Fibroblast of lung (primary cell): ENCODE measurements at places on chromosomes 4 and X. TPM values are rescaled to one million over a fixed set of nuclear protein-coding genes. Genes with fewer than 3 reads are reported as not detected.

The CDS1 gene
- 0.26 and 0.33 TPM in 2 replicates for total RNA-seq

The CSAG1 gene
- not detected in 2 replicates for total RNA-seq

The UGT2A1 gene
- not detected in 2 replicates for total RNA-seq

The GRIA3 gene
- 1.3 and 2.3 TPM in 2 replicates for total RNA-seq

The MAGEA4 gene
- total RNA-seq = not detected in 2 replicates

The C4orf51 gene
- total RNA-seq = not detected in 2 replicates

The GBA3 gene
- total RNA-seq = under 0.01 TPM in 1 of 2 replicates, not detected in the other

The PABPC4L gene
- total RNA-seq = 0.77 and 1.2 TPM in 2 replicates

The FRMPD4 gene
- total RNA-seq = 0.50 and 0.77 TPM in 2 replicates

The IGFBP7 gene
- total RNA-seq = 54.8 and 108 TPM in 2 replicates

The WDFY3 gene
- total RNA-seq = 64.5 and 88.8 TPM in 2 replicates

The TEC gene
- 1.5 and 5.3 TPM in 2 replicates for total RNA-seq

The CLNK gene
- total RNA-seq = not detected in 2 replicates

The ADH7 gene
- total RNA-seq = 0.17 TPM in 1 of 2 replicates, not detected in the other

The NRK gene
- 0.50 and 0.77 TPM in 2 replicates for total RNA-seq

The SLC38A5 gene
- 21.5 and 21.8 TPM in 2 replicates for total RNA-seq

The GUF1 gene
- 12.1 and 13.9 TPM in 2 replicates for total RNA-seq

The OTUD6A gene
- total RNA-seq = not detected in 2 replicates

The TLR1 gene
- total RNA-seq = 1.3 and 1.7 TPM in 2 replicates

The MAGEB1 gene
- not detected in 2 replicates for total RNA-seq

The STPG2 gene
- total RNA-seq = under 0.01 and 0.17 TPM in 2 replicates

- peak; percentile 61 for DNase-seq
Observed at GRCh38 chr4:57233386-57233785, 123.2 kb upstream of the IGFBP7 start.

DNA sequence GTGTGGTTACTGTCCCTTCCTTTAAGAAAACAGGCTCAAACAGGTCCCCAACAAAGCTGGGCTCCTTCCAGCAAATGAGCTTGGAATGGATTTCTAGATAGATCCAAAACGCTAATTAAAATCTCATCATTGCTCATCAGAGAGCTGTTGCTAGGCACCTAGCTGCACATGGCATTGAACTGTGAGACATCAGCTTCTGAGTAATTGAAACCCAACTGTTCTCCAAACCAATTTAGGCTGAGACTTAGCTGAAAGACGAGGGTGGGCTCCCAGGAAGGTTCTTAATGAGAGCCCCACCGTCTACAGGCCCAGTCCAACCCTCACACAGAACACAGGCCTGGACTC is 59.1 kb downstream of the FAM184B start:
- DNase-seq = no peak

GRCh38 chr4:73752424-73752823 is 12.1 kb downstream of the CXCL8 start:
- DNase-seq = peak; percentile 26

GRCh38 chr4:13601848-13602247 is 25.7 kb downstream of the BOD1L1 start:
- no peak for DNase-seq

GRCh38 chr4:88446124-88446523 is 10.8 kb upstream of the HERC5 start:
- DNase-seq = no peak

- peak; percentile 5 for DNase-seq
Observed at GRCh38 chr4:52015366-52015765, 4.8 kb downstream of the LRRC66 start.

- no peak for DNase-seq
Observed at GRCh38 chr4:165635951-165636350, 237.1 kb upstream of the TLL1 start.

DNA sequence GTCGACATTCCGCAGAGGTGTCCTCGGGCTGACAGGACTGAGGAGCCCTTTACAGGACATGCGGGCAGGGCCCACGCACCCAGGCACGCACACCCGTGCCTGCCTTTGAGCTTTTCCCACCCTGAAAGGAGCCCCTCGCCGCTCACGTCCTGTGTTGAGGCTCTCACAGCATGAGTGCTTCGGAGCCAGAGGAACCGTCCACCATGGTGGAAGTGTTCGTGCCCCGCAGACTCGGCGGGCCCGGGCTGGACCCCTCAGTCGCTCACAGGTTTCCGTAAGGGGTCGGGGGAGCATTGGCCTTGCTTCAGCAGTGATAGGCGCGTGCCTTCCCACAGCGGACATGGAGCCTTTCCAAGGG is 36.9 kb downstream of the PIGG start:
- no peak for DNase-seq

- no peak for DNase-seq
Observed at GRCh38 chr4:53986062-53986461, 78.3 kb downstream of the CHIC2 start.

DNA sequence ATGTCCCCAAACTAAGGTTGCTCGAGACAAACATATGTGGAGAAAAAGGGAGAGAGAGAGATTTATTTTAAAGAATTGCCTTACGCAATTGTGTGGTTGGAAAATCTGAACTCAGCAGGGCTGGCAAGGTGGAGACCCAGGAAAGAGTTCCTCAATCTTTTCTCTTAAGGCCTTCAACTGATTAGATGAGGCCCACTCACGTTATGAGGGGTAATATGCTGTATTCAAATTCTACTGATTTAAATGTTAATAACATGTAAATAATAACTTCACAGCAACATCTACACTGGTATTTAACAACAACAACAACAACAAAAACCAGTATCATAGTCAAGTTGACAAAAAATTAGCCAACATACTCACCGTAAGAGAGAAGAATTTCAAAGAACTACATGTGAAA is 14.6 kb downstream of the SERPINA7 start:
- no peak for DNase-seq

GRCh38 chrX:3268829-3269228 is 77.6 kb downstream of the MXRA5 start:
- peak; percentile 61 for DNase-seq

GRCh38 chr4:18318682-18319388 is 297.3 kb upstream of the LCORL start:
- peak; percentile 18 for DNase-seq

- no peak for DNase-seq
Observed at GRCh38 chr4:107890779-107891178, 40.6 kb upstream of the CYP2U1 start.

- DNase-seq = peak; percentile 13
Observed at GRCh38 chrX:71053217-71053621, 14.9 kb downstream of the SNX12 start.

GRCh38 chrX:153063315-153063714 is 7.0 kb downstream of the PNMA3 start:
- peak; percentile 3 for DNase-seq

- DNase-seq = no peak
Observed at GRCh38 chr4:20825505-20825904, 125.2 kb downstream of the PACRGL start.

DNA sequence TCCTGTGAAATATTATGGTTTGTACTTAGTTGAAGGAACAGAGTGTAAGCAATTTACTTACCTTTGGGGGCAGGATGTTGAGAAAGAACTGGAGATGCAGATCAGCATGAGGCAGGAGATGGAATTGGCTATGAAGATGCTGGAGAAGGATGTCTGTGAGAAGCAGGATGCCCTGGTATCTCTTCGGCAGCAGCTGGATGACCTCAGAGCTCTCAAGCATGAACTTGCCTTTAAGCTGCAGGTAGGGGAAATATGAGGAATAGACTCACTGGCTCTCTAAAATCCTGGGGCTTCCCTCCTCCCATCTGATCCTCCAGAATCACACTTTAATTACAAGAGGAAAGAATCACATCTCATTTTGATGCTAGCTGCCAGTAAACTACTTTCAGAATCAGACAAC is 51.0 kb downstream of the GRSF1 start:
- no peak for DNase-seq

DNA sequence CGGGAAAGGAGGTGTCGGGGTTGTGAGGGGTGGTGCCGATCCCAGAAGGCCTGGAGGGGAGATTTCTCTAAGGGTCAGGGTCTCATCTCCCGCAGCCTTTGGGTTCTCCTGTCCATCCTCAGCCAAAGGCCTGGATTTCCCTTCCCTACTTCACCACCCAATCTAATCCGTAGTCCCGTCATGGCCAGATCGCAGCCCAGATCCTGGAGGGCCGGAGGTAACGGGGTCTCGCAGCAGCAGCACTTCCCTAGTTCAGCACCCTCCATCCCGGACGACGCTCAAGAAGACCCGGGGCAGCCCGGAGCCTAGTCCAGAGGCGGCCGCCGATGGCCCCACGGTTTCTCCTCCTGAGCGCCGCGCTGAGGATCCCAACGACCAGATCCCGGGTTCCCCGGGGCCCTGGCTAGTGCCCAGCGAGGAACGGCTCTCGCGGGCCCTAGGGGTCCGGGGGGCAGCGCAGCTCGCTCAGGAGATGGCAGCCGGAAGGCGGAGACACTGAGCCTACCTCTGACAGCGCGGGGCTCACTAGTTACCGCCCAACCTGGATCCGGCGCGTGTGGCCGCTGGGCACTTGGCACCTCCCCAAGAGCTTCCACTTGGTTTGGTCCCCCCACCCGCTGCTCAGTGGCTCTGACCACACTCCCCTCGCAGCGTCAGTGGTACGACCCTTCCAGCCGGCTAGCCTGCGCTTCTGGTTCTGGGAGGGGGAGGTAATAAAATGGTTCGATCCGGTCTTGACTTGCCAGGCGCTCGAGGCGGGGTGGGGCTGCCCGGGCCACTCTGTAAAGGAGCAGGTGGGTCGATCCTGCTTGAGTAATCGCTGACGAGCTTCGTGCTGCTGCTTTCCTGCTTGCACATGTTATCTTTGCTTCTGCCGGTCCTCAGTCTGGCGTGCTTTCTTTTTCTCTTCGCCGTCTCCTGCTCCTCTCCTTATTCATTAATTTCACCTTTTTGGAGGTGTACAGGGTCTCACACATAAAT is 3.6 kb downstream of the MAGIX start:
- DNase-seq = peak; percentile 76

DNA sequence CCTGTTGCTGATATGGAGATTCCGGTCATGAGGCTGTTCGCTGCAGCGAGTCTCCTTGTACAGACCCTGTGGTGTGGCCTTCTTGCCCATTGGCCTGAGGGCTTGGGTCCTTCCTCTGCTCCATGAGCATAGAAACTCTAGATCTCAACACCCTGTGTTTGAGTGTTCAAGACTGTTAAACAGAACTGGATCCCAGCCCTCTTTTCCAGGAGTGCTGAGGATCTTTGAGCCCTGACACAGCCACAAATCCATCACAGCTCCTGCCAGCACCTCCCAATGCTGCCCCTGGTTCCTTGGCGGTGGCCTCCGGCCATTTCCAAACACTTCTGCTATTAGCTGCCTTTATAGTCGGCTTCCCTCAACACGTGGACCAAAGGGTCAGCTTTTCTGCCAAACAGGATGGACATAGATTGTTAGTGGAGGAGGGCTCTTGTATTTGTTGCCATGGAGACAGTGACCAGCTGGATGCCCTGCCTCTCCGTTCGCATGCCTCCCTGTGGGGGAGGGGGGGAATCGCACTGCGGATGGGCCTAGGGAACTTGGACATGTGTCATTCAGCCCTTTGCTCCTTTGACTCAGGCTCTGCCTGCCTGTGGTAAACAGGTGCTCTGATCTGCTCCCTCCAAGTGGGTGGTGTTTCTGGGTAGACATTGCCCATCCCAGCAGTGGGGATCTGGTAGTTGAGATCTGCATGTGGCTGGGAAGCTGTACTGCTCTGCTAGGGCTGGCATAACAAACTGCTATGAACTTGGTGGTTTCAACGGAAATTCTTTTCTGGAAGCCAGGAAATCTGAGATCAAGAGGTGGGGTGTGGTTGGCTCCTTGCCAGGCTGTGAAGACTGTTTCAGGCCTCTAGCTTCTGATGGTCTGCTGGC is 6.9 kb upstream of the WDR1 start:
- peak; percentile 46 for DNase-seq

DNA sequence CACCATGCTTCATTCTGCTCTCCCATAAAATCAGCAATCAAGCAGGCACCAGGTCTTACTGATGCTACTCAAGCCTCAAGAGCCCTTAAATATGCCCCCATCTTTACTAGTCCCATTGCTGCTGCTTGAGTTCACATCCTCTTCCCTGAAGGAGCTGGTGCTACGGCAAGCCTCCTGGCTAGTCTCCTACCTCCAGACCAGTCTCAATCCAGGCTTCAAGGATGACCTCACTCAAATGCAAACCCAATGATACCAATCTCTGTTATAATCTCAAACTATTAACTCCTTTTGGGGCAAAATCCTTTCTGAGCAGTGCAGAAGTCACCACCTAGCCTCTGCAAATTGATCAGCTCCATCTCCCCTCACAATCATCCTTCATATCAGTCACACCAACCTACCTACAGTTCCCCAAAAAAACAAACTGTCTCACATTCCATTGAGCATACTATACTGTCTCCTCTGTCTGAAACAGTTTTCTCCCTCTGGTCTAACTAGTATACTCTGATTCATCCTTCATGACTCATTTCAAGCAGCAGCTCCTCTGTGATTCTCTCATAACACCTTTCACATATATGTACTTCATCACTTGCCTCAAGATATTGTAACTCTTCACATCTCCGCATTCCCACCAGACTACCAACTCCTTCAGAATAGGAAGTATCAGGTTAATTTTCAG is 30.0 kb downstream of the PAPSS1 start:
- DNase-seq = peak; percentile 95

- DNase-seq = no peak
Observed at GRCh38 chr4:87532907-87533306, 3.7 kb upstream of the SPARCL1 start.

DNA sequence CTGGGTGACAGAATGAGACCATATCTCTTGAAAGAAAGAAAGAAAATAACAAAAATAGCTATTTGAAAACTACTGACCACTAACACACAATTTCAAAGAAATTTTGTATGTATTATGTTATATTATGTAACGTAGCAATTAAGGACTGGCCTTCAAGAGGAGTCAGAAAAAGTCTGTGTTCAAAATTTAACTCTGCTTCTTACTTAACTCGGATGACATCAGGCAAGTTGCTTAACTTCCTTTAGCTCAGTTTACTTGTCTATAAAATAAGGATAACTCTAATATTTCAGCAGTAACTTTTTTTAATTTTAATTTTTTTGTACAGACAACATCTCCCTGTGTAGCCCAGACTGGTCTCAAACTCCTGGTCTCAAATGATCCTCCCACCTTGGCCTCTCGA is 14.6 kb upstream of the PRSS12 start:
- no peak for DNase-seq

GRCh38 chr4:184268584-184269160 is 51.0 kb upstream of the ENPP6 start:
- no peak for DNase-seq
